ENCODE measurements at places on chromosomes 5 and 9.
A peak's percentile ranks its signal among the peaks of the same experiment; 100 is the strongest.

DNA sequence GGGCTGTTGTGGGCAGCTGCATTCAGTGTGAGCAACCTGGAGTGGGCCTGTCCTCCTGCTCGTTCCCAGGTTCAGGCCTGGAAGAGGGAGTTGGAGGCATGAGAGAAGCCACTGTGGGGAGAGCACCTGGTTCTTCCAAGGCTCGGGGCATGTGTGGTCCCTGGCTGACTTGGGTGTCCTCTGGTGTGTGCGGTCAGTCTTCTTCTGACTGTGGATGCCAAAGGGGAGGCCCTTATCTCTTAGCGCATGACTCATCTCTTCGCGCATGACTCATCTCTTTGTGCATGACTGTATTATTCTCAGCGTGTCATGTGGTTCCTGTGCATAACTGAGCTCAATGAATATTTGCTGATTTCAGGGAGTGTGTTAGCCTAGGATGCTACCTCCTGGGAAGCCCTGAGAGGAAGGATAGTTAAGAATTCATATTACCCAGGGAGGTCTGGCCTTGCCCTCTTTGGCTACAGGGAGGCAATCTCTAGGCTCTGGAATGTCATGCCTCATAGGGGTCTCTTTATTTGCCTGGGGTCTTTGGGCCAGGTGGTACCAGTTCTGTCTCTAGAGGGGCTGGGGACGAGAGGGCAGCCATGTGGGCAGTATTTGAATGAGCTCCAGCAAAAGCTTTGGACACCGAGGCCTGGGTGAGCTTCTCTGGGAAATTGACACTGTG is 188.7 kb downstream of the HSPA4 start:
- DNase-seq = peak; percentile 98

GRCh38 chr5:79695526-79695925 is 5.9 kb downstream of the CMYA5 start:
- DNase-seq = no peak

- no peak for DNase-seq
Observed at GRCh38 chr5:130436430-130436829, 532.2 kb downstream of the CHSY3 start.

DNA sequence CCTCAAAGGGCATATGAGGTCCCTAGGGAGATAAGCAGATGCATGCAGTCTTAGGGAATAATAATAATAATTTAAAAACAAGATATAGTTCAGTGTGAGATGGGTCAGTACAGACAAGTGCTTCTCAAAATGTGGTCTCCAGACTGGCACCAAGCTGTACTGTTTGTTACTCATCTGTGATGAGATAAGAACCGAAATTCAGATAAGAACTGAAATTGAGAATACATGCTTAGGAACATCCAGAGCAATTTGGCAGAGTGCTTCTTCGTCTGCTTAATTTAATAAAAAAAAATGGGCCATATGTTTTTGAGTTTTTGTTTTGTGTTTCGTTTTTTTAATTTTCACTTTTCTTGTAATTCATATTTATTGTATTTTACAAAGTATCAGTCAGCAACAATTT is 86.5 kb upstream of the SGCD start:
- no peak for DNase-seq

- DNase-seq = no peak
Observed at GRCh38 chr5:20574576-20574975, 586.6 kb upstream of the CDH18 start.

GRCh38 chr9:130174025-130174424 is 1.8 kb downstream of the NCS1 start:
- DNase-seq = no peak

GRCh38 chr5:128144491-128144890 is 60.9 kb downstream of the SLC12A2 start:
- no peak for DNase-seq

GRCh38 chr5:135608361-135608760 is 29.6 kb upstream of the CXCL14 start:
- no peak for DNase-seq

- no peak for DNase-seq
Observed at GRCh38 chr5:96776621-96777020, 31.1 kb downstream of the ERAP1 start.

DNA sequence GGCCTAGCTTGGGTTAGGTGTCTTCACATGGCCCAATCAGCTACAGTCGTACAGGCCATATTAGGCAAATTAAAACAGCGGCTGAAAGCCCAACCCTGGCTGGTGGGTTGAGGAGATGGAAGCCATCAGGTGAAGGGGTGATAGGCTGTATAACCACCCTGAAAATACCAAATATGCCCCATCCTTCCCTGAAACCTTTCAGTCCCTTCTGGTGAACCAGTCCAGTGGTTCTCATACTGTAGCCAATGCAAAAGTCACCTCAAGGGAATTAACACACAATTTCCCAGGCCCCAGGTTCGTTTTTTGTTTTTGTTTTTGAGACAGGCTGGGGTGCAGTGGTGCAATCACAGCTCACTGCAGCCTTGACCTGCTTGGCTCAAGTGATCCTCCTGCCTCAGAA is 19.8 kb upstream of the KCNV2 start:
- no peak for DNase-seq

- DNase-seq = peak; percentile 79
Observed at GRCh38 chr5:92002721-92003274, 619.7 kb upstream of the ARRDC3 start.

DNA sequence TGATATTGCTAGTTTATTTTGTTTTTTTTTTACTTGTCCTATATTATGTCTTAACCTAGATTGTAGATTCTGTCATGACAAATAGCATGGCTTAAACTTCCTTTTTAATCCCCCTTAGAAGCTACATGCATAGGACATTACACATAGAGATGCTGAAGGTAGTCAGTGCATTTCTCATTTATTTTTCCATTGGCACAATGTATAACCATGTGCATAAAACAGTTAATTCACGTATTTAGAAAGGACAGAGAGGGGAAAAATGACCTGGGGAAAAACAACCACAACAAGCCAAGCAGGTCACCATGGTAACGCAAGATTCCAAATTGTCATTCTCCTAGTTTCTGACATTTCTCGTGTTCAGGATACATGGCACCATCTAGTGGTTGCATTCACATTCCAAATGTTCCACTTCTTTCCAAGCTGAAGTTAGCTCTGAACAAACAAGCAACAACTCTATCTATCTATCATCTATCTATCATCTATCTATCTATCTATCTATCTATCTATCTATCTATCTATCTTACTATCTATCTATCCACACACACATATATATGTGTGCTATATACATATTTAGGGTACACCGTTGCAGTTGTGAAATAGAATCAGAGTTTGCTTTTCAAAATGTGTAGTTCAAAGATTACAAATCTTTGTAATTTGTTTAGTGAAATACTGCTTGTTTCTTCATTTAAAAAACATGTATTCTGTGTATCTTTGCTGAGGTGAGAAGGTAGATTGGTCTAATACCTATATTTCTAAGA is 487.2 kb upstream of the ST8SIA4 start:
- DNase-seq = peak; percentile 50

DNA sequence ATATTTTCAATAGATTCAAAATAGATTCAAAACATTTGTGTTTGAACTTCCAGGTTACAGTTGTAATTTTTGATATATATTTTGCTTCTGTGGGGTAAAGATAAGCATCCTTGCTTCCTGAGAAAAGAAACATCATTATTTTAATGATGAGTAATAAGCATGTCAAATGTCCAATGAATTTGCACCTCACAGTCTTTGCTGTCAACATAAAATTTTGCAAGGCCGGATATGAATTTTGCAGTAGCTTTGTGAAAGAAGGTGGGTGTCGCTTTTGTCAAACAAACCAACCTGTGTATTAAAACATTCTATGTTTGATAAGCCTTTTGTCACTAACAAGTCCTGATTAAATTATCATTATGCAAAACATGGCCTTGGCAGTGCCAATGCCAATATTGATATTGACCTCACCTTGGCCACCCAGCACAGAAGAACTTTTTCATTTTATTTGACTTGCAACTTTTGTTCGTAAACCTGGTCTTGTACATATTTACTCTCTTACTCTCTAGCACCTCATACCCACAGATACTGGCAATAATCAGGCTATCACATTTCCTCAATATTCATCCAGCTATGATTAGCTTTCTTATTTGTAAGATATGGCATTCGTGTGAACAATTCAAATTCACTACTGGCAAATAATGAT is 645.0 kb upstream of the KLF4 start:
- DNase-seq = no peak

DNA sequence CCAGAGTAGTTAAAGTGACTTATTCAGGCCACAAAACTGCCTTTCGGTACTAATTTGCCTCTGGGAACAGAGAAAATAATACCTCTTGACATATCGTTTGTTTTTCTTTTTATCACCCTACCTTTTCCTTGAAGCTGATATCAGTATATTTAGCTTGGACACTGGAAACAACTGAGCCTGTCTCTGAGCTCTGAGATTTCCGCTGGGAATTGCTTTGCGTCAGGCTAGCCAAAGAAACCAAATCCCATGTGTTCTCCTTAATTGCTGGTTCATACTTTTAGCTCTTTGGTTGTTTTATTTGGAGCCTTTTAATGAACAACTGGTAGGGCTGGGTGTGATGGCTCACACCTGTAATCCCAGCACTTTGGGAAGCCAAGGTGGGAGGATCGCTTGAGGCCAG is 30.3 kb upstream of the SNAPC3 start:
- DNase-seq = no peak

DNA sequence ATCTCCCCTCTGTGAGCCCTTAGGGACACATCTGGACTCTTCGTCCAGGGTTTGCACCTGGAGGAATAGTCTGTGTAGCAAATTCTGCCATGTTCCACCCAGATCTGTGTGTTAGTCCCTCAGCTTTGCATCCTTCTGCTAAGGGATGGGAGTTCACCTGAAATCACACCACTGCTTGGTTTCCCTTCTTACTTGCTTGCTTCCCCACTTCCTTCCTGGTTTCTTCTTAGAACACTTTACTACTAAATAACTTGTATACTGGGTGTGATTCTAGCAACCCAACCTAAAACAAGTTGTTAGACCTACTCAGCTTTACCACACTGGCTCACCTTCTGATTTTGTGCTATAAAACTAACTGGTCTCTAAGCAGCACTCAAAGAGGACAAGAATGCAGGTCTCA is 202.6 kb upstream of the MAP3K1 start:
- no peak for DNase-seq

DNA sequence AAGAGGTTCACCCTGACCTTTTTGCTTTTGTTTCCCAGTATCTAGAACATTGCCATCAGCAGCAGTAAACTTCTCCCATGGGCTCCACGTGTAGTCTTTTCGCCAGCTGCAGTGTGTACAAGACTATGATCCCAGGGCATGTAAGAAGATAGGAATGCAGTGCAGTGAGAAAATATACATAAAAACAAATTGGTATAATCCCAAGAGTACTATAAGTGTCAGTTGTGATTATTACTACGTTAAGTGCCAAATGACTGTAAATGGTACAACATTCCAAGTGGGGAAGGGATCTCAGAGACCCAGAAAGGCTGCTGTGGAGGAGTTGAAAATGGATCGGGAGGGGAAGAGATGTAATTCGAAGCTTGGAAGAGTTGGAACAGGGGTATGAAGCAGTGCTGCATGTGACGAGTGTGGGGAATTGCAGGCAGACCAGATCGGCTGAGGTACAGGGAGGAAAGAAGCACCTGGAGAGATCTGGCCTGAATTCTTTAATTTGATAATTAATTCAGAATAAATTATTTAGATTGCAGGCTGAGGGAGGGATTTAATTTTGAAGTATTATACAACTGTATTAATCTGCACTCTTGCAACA is 95.1 kb downstream of the FBXL7 start:
- DNase-seq = no peak
